ENCODE measurements at places on chromosomes 5 and 9. TPM values are rescaled to one million over a fixed set of nuclear protein-coding genes. Genes with fewer than 3 reads are reported as not detected.

Gene ARL14EPL
- total RNA-seq, result not detected

DNA sequence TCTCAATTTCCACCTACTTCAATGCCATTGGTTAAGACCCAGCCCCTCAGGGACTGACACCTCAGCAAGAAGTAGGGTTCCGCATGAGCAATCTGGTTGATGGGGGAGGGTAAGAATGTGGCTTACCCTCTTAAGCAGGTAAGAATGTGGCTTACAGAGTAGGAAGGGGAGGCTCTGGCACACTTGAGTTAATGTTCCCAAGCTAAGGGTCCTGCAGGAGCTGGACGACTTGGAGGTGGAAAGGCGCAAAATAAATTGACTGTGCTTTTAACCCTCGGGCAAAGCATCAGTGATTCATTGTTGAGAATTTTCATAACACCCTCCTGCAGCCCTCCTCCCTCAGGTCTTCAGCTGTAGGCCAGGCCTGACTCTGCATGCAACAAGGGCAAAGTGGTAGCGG lies 24.9 kb upstream of the ADRA1B start:
- no peak overlapping the region for H3K4me3 ChIP-seq
- no peak overlapping the region for H3K27ac ChIP-seq
- no peak for DNase-seq
- H3K27me3 ChIP-seq, result peaks cover 12% of the 10 kb centered on the region

Gene FGF18
- not detected for total RNA-seq

GRCh38 chr9:34990908-34991606 lies 1.5 kb downstream of the DNAJB5 start:
- H3K36me3 ChIP-seq, result no peaks in the 10 kb centered on the region
- H3K4me1 ChIP-seq, result peaks cover 48% of the 10 kb centered on the region
- H3K27ac ChIP-seq, result peak overlapping the region; percentile 31
- H3K4me3 ChIP-seq, result peak overlapping the region; percentile 92
- no peak for DNase-seq
- H3K27me3 ChIP-seq, result no peaks in the 10 kb centered on the region

Gene KIF24
- total RNA-seq, result 11.4 TPM

- H3K36me3 ChIP-seq, result peaks cover 2% of the 10 kb centered on the region
- no peaks in the 10 kb centered on the region for H3K4me1 ChIP-seq
- H3K27me3 ChIP-seq, result peaks cover 9% of the 10 kb centered on the region
- no peak for DNase-seq
Observed at GRCh38 chr9:114296338-114296737, 26.6 kb upstream of the ORM1 start.

DNA sequence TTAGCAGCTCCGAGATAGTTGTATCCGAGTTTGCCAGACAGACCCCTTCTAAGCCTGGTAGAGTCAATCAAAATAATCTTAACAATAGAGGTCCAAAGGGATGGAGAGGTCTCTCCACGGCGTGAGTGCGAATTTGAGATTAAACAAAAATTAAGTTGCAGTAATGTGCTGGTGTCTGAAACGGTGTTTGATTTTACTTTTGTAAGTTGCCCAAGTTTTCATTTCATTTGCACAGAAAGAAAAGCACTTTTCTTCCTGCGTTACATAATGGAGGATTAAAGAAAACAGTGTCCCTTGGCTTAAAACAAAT lies 1.2 kb downstream of the IRX1 start:
- H3K4me1 ChIP-seq, result peaks cover 2% of the 10 kb centered on the region
- H3K36me3 ChIP-seq, result peaks cover 24% of the 10 kb centered on the region
- peak overlapping the region; percentile 67 for H3K27ac ChIP-seq

Gene REEP5
- 77.6 TPM for total RNA-seq

DNA sequence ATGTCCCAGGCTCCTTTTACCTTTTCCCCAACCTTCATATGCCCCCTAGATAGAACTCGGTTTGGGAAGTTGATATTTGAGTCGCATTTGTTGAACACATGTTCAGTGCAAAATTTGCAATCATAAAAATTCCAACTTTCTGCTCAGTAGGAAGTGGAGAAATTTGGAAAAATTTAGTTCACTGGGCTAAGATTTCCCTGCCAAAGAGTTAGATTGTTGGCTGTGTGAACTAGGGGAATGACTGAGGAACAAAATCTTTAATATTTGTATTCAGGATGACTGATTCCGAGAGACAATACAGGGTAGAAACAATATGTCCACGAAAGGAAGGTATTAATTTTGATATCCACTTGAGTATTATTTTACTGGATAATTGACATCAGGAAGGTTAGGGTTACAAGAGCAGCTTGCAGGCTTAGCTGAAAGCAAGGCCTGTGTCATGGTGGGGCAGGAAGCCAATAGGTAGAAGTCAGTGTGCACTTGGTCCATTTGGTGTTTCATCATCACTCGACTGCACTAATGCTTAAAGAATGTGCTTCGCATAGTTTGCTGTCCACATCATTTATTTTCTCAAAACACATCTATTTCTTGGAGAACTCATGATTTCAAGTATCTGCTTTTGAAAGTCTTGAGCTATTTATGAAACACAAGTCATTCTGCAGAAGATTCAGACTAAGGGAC lies 59.4 kb upstream of the GNA14 start:
- H3K27me3 ChIP-seq, result no peaks in the 10 kb centered on the region
- H3K36me3 ChIP-seq, result peaks cover 2% of the 10 kb centered on the region
- no peak overlapping the region for H3K4me3 ChIP-seq
- no peak for DNase-seq
- no peaks in the 10 kb centered on the region for H3K4me1 ChIP-seq
- no peak overlapping the region for H3K27ac ChIP-seq

DNA sequence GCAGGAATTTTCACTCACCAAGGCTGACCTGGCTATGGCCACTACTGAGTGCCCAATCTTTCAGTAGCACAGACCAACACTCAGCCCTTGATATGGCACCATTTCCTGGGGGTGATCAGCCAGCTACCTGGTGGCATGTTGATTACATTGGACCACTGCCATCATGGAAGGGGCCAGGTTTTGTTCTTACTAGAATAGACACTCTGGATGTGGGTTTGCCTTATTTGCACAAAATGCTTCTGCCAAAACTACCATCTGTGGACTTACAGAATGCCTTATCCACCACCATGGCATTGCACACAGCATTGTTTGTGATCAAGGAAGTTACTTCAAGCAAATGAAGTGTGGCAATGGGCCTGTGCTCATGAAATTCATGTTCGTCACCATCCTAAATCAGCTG lies 69.7 kb upstream of the SH3GL2 start:
- no peak overlapping the region for H3K27ac ChIP-seq
- no peak for DNase-seq
- H3K36me3 ChIP-seq, result no peaks in the 10 kb centered on the region

DNA sequence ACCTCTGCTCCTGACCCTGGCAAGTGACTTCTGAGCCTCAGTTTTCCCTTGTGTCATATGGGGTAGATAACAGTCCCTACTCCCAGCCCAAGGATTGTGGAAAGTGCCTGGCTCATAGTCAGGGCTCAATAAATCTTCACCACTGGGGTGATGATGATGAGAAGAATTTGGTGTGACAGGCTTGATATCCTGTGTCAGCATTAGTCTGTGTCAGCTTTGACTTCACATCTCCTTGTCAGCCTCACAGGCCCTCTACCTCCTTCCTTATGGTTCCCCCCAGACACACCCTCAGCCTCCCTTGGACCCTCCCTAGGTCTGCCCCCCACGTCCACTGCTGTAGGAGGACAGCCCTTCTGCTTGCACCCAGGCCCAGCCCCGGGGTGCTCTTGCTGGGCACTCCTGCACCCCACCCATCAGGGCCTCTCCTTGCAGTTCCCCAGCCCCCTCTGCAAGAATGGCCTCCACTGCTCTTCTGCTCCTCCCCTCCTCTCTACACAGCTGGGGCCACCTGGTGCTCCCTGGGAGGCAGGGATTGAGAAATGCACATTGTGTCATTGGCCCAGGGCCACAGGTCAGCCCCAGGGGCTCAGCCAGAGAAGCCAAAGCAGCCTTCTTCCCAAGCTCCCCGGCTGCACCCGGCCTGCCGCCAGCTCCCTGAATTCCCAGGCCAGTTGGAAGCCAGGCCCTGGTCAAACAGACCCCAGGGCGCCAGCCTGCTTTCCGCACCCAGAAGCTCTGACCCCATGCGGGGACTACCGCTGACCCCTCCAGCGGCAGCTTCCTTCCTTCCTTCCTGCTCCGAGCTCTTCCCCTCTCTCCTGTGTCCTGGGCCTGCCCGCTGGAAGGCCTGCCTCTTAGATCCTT lies 7.7 kb downstream of the FGFR4 start:
- H3K27ac ChIP-seq, result no peak overlapping the region
- no peaks in the 10 kb centered on the region for H3K4me1 ChIP-seq
- no peak for DNase-seq
- H3K4me3 ChIP-seq, result no peak overlapping the region

Gene CSF1R
- total RNA-seq, result not detected

DNA sequence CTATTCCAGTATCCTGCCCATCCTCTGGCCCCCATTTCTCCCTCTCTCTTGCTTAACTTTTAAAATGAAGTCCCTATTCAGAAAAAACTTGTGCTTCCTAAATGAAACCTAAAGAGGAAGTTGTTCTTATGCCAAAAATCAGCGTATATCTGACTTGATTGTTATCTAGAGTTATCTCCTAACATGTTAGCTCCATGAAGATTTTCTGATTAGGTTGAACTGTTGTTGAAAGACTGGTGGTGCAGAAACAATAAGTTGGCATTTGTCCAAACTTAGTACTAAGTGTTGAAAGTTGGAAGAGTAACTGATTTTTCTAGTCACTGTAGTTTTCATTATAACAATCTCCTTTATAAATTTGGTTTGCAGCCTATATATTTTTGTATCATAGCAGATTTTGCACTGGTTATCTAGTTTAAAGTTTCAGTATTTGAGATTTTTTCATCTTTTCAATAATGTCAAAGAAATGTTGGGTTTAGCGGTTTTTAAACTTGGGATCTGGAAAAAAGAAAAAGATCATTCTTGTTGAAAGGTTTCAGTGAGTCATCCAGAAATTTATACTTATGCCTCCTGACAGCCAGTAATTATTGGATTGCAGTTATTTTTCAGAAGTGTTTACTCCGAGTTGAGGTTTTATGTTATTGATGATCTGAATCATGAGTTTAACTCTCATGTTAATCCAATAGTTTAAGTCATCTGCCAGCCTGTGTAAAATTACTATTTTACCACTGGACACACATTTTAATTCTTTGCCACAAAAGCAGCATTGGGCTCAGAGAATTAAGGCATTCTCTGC lies 60.6 kb downstream of the PAM start:
- H3K4me1 ChIP-seq, result peaks cover 9% of the 10 kb centered on the region
- DNase-seq, result no peak
- no peaks in the 10 kb centered on the region for H3K36me3 ChIP-seq

GRCh38 chr5:138725153-138725817 lies 27.9 kb upstream of the CTNNA1 start:
- DNase-seq, result no peak
- H3K27me3 ChIP-seq, result peaks cover 53% of the 10 kb centered on the region
- no peaks in the 10 kb centered on the region for H3K36me3 ChIP-seq
- H3K4me3 ChIP-seq, result no peak overlapping the region

DNA sequence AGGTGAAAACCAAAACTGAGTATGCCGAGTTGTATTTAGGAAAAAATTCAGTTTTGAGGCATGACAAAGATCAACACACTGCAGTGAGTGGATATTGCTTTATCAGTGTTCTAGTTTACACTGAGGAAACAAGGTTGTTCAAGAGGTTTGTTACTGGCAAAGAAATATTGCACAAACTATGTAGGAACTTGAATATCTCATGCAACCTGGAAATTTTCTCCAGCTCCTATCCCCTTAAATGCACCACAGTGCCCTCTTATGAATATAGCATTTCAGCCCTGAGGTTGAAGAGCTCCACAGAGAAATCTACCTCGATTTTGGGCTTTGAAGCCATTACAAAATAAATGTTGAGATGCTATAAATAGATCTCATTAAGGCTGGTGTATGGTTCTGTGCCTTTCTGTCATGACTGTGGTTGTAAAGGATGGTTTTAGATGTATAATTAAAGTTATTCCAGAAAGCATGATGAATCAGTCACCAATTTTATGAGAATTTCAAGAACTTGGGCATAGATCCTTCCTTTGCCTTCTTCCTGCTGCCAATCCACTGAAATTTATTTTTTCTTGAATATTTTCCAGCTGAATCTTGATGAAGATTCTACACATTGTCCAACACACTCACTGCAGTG lies 159.3 kb downstream of the SPATA31D1 start:
- H3K27me3 ChIP-seq, result no peaks in the 10 kb centered on the region
- H3K36me3 ChIP-seq, result no peaks in the 10 kb centered on the region
- H3K4me1 ChIP-seq, result no peaks in the 10 kb centered on the region
- no peak for DNase-seq
- no peak overlapping the region for H3K4me3 ChIP-seq
- H3K27ac ChIP-seq, result no peak overlapping the region

- no peaks in the 10 kb centered on the region for H3K27me3 ChIP-seq
- DNase-seq, result peak; percentile 23
- peak overlapping the region; percentile 30 for H3K27ac ChIP-seq
- peaks cover 3% of the 10 kb centered on the region for H3K4me1 ChIP-seq
Observed at GRCh38 chr5:109191153-109191558, 218.6 kb downstream of the PJA2 start.

GRCh38 chr9:21605489-21605931 lies 123.4 kb upstream of the IFNE start:
- peaks cover 4% of the 10 kb centered on the region for H3K27me3 ChIP-seq
- H3K4me3 ChIP-seq, result no peak overlapping the region
- no peak overlapping the region for H3K27ac ChIP-seq
- peaks cover 13% of the 10 kb centered on the region for H3K4me1 ChIP-seq
- H3K36me3 ChIP-seq, result no peaks in the 10 kb centered on the region

- H3K36me3 ChIP-seq, result no peaks in the 10 kb centered on the region
- H3K4me1 ChIP-seq, result peaks cover 4% of the 10 kb centered on the region
- H3K27me3 ChIP-seq, result no peaks in the 10 kb centered on the region
- H3K27ac ChIP-seq, result no peak overlapping the region
- no peak overlapping the region for H3K4me3 ChIP-seq
Observed at GRCh38 chr5:141734501-141735229, 52.6 kb upstream of the ARAP3 start.

DNA sequence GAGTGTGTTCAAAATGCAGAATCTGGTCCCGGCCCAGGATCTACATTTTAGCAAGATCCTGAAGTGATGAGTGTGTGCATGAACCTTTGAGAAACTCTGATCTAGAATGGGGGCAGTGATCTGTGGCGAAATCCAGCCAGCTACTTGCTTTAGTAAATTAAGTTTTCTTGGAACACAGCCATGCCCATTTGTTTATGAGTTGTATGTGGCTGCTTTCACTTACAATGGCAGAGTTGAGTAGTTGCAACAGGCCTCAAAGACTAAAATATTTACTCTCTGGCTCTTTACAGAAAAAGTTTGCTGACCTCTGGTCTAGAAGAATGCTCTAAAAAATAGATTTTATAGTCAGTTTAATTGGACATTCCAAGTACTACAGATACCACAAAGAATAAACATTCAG lies 588.3 kb downstream of the BNC2 start:
- H3K4me3 ChIP-seq, result no peak overlapping the region
- H3K27me3 ChIP-seq, result no peaks in the 10 kb centered on the region
- no peak for DNase-seq
- no peaks in the 10 kb centered on the region for H3K4me1 ChIP-seq

Gene C9orf43
- 0.60 TPM for total RNA-seq

GRCh38 chr5:102617191-102618187 lies 118.7 kb upstream of the SLCO6A1 start:
- H3K4me1 ChIP-seq, result no peaks in the 10 kb centered on the region
- H3K36me3 ChIP-seq, result no peaks in the 10 kb centered on the region
- no peak for DNase-seq
- H3K4me3 ChIP-seq, result no peak overlapping the region
- H3K27ac ChIP-seq, result no peak overlapping the region

GRCh38 chr9:94668418-94668927 lies 29.2 kb upstream of the FBP1 start:
- no peak overlapping the region for H3K27ac ChIP-seq
- DNase-seq, result no peak
- H3K36me3 ChIP-seq, result no peaks in the 10 kb centered on the region
- peaks cover 10% of the 10 kb centered on the region for H3K4me1 ChIP-seq
- peaks cover 8% of the 10 kb centered on the region for H3K27me3 ChIP-seq

GRCh38 chr9:131733541-131734061 lies 6.3 kb downstream of the RAPGEF1 start:
- H3K27me3 ChIP-seq, result no peaks in the 10 kb centered on the region
- H3K4me1 ChIP-seq, result peaks cover 92% of the 10 kb centered on the region
- H3K36me3 ChIP-seq, result peaks cover 41% of the 10 kb centered on the region
- peak overlapping the region; percentile 95 for H3K27ac ChIP-seq

Data from activated CD8-positive, alpha-beta T cell treated with anti-CD3 and anti-CD28 coated beads, Interleukin-2, amount 10 ng/mL, durations not matched to agents 7 days and 5 days (primary cell).